Brain (organoid and tissue), 16 donors: ENCODE measurements at places on chromosomes 6 and 20.

DNA sequence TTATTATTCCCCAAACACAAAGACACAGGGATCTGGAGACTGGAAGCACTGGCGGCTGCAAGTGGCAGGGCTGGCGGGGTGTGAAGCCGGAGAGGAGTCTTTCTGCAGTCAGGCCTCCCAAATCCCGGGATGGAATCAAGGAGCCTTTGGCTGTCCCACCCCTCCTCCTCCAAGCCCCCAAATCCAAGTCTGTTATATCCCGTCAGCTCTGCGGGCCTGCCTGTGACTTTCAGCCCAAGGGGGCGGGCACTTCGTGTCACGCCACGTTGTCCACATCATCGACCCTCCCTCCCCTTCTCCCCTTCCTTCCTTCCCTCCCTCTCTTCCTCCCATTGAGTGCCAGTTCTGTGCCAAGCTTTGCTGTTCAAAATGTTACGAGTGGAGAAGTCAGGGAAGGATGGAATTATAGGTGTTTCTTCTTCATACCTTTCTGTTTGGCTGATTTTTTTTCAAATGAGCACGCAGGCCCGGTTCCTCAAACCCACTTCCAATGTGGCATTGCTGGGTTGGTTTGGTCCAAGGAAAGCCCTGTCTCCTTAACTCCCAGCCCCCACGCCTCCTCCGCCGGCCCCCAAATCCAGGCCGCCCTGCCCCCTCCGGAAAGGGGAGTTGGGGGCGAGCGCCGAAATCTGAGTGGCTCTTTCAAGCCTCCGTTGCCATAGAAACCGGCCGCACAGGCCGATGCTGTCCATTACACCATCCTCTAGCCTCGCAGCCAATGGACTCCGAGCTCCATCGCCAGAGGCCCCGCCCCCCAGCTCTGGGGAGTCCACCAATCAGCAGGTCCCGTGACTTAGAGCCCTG lies 12.7 kb downstream of the ZCCHC3 start:
- peak; percentile 100 for DNase-seq

DNA sequence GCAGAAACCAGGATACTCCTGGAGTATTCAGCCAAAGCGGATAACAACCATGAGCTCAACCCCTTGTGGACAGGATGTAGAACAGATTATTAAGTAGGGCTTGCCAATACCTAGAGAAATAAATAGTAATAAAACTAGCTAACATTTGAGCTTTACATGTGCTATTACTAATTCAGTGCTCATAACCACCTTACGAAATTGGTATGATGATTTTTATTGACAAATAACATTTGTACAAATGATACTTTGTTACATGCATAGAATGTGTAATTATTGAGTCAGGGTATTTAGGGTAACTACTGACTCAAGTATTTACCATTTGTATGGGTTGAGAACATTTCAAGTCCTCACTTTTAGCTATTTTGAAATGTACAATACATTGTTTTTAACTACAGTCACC lies 287.9 kb downstream of the CDC5L start:
- DNase-seq: no peak

DNA sequence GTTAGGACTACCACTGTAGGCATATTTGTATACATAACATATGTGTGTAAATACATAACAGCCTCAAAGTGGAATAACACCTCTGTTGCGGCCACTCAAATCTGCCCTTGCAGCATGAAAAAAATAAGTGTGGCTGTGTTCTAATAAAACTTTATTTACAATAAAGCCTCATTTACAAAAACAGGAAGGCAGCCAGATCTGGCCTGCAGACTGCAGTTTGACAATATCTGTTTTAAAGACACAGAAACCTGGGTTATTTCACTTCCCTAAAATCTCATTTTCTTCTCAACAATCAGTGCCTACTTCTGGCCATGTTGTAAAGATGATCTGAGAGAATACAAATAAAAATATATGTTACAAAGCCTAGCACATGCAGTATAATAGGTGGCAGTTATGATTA lies 53.9 kb upstream of the SCML4 start:
- DNase-seq: no peak

DNA sequence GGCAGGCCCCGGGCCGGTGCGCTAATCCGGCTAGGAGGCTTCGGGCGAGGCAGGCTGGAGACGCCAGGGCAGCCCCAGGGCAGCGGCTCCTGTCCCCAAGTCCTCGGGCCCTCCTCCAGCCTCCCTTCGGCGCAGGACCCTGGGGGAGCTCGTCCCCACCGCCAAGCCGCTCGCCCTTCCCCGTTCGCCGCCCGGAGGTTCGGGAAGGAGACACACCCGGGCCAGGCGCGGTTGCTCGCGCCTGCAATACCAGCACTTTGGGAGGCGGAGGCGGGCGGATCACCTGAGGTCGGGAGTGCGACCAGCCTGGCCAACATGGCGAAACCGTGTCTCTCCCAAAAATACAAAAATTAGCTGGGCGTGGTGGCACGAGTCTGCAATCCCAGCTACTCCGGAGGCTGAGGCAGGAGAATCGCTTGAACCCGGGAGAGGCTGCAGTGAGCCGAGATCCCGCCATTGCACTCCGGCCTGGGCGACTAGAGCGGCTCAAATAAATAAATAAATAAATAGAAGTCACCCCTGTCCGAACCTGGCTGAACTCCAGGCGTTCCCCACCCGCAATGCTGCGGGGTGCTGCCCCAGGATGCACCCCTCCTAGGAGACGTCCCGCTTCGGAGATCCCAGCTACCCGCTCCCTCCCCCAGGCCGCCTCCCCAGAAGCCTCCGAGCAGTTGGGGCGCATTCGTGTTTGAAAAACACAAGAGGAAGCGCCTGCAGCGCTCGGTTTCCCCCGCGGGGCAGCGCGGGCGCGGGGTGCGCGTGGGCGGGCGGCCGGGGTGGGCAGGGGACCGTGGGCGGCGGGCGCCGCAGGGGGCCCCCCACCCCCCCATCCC lies 27.5 kb downstream of the SERPINB9 start:
- DNase-seq: peak; percentile 45

- no peak for DNase-seq
Observed at GRCh38 chr6:149063468-149063867, 254.0 kb upstream of the TAB2 start.

DNA sequence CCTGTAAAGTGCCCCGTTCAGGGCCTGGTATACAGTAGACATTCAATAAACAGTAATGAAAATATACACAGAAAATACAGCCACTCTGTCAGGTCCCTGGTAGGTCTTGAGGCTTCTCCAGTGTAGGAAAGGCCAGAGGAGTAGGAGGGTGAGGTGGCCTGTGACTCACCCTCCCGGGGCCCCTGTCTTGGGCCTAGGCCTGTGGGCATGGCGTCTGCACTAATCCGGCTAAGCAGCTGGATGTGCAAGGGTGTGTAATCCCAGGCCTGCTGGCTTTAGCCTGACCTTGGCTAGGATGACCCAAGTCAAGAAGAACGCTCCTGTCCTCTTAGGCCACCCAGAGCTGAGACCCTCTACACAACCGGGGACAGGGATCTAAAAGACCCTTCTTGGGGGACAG lies 84.9 kb downstream of the KCNB1 start:
- DNase-seq: no peak

DNA sequence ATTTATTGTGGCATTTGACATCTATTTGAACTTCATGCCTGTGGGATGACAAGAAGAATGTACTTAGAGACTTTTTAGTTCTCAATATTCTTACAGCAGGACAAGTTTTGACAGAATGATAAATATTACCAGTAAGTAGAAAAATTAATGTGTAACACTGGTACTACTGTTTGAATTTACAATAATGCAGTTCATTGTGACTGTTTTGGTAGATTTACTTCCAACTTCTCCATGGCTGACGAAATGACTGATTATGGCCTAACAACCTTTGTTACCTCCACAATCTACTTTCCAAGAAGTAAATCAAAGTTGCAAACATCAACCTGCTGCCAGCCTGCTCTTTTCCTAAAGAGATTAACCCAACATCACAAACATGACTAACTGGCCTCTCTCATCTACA lies 38.5 kb downstream of the PAK5 start:
- no peak for DNase-seq

DNA sequence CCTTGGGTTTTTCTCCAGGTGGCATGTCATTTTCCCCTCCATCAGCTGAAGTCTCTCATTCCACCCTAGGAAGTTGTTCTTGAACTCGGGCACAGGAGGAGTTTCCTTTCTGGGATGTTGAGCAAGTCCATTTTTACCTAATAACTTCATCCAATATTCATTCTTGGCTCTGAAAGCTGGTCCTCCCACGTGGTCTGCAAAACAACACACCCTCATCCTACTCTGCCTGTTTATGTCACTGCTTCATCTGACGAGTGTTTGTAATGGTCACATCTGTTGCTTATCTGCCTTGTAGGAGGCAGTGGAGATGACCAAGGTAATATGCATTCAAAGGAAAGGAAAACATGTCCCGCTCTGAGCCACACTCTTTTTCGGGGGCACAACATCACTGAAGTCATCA lies 41.7 kb upstream of the AIG1 start:
- DNase-seq: no peak

- no peak for DNase-seq
Observed at GRCh38 chr6:131015630-131016263, 47.3 kb downstream of the EPB41L2 start.

DNA sequence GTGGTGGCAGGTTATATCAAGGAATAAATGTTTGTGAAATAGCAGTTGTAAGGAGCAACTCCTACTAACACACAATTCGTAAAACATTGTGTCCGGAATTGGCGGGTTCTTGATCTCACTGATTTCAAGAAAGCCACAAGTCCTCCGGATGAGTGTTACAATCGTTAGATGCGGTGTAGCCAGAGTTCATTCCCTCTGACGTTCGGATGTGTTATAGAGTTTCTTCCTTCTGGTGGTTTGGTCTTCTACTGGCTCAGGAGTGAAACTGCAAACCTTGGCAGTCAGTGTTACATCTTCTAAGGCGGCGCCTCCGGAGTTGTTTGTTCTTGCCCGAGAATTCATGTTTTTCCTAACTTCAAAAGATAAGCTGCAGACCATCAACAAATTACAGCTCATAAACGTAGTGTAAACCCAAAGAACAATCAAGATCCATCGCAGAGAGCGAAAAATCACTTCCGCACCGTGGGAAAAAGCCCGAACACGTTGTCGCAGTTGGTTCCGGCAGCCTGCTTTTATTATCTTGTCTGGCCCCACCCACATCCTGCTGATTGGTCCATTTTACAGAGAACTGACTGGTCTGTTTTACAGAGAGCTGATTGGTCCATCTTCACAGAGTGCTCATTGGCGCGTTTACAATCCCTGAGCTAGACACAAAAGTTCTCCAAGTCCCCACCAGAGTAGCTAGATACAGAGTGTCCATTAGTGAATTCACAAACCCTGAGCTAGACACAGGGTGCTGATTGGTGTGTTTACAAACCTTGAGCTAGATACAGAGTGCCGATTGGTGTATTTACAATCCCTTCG lies 58.2 kb downstream of the TRIM27 start:
- DNase-seq: peak; percentile 63

- no peak for DNase-seq
Observed at GRCh38 chr6:70280400-70280853, 22.5 kb downstream of the COL9A1 start.

DNA sequence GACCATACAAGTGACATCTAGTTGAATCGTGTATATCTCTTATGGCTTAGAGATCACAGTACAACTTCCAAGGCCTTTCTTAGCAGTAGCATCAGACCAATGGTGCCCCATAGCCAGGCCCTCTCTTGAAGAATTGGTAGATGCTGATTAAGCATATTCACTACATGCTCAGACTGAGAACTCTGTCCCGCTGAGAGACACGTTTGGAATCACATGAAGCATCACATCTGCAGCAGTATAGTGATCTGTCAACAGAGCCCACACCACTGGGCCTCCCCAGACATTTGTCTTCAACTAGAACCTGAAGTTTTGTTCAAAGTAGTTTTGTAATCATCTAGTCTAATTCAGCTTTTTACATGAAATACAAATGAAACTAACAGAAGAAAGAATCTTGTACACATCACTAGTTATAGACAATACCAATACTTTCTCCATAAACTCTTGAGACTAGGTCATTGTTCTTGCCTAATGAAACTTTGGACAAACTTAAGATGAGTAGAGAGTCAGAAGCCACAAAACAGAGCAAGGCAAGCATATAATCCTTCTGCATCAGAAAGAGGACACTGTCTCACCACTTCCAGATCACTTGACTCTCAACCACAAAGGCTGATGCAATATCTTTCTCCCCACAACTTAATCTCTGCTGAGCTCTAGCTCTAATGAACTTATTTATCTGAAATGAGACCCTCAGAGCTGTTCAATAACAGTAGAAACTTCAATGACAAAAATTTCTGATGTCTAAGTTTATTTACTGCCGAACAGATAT lies 182.7 kb downstream of the TBX18 start:
- no peak for DNase-seq

DNA sequence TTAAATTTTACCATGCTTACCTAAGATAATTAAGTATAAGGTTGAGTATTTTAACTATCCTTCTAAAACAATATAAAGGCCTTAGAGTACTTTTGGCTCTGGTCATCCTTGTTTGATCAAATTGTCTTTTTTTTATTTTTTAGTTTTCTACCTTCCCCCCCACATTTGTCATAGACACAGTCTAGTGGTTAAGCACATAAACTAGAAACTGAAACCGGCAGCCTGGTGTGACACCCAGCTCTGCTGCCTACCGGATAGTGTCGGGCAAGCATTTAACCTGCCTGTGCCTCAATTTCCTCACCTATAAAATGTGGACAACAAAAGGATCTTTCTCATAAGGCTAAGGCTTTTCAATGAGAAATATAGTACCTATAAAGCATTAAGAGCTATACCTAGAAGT lies 21.6 kb upstream of the TULP4 start:
- DNase-seq: no peak

DNA sequence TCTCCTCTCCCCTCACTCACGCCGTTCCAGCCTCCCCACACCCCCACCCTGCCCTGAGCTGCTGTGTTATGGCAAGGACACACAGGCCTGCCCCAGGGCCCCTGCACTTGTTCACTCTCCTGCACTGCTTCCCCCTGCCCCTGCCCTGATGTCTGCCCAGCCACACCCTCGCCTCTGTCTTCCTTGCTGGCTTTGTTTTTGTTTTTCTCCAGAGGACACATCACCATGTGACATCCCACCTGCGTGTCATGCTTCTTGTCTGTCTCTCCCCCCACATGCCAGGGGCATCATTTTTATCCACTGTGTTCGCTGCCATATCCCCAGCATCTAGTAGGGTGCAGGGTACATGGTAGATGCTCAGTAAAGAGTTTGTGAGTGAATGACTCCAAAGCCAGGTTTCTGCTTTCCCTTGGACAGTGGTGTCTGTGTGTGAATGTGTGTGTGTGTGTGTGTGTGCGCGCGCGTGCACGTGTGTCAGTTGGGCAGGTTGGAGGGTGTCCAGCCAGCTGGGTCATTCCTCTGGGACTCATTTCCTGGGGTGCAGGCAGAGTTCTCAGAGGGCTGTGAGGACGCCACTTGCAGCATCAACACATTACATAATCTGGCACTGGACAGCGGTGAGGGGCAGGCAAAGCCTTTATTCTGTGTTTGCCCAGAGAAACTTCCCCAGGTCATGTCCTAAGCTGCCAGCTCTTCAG lies 60.6 kb downstream of the STK35 start:
- DNase-seq: no peak
